Activated naive CD4-positive, alpha-beta T cell (primary cell): ENCODE measurements at places on chromosomes 3 and 15.

DNA sequence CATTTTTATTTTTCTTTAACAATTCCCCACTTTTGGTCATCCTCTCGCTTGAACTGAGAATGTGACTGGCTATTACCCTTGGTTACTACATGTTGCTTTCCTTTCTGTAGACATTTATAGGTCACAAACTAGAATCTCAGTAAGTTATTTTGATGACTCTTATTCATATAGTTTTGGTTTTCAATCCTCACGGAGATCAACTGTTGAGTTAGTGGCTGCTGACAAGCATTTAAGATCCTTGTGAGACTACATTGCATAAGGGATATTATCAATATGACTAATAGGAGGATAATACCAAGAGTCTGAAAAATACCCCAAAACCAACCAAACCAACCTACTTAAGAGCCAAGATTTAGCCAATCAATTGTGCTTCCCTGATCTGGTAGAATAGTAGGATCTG is 16.3 kb downstream of the CCR3 start:
- no peak for DNase-seq

DNA sequence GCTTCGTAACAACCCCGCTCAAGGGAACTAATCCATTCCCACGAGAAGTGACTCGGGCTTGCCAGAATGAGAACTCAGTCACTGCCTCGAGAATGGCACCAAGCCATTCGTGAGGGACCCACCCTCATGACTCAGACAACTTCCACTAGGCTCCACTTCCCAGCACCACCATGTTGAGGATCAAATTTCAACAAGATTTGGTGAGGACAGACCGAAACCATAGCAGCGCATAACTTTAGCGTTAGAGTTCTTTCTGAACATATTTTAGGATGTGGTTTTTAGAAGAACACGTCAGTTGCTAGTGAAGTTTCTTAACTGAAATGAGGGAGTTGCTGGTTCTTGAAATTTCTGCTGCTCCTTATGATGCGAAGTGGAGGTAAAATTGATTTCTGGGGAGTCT is 13.5 kb downstream of the PTPRG start:
- no peak for DNase-seq

DNA sequence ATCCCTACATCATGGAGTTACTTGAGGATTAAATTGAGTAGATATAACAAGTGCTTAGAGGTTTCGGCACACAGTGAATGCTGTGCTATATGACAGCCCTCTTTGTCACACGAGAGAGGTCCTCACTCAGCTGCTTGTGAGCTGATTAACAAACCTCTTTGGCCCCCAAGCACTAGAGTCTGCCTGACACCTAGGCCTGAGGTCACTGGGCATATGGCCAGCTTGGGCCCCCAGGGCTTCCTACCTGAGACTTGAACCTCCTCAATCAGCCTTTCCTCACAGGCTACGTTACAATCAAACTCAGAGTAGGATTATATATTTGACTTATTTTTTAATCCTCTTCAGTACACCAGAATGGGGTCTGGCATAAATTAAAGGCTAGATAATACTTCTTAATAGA is 88.8 kb downstream of the WDR72 start:
- DNase-seq = no peak

- DNase-seq = no peak
Measured at GRCh38 chr3:159950156-159950898, 38.3 kb upstream of the IL12A start.

DNA sequence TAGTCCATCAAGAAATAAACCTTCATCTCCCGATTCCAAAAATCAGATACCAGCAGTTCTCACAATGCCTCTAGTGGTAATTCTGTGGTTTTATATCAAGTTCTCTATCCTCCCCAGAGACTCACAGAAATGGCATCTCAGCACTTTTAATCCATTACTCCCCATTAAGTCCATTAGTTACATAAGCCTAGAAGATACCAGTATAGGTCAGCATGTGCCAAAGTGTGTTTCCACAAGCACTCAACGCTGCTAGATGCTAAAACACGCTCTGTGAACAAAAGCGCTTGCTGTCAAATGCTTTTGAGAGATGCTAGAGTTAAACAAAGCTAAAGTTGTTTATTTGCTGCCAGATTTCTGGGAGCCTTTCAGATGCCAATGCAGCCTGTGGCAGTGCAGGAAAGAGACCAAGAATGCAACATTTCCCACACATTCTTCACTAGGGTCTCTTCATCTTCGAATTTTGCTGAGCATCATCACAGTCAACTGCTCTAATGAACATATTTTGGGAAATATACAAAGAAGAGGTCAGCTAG is 918.8 kb upstream of the CFAP20DC start:
- no peak for DNase-seq

GRCh38 chr3:49724586-49724985 is 835 bp upstream of the GMPPB start:
- DNase-seq = no peak

- DNase-seq = no peak
Measured at GRCh38 chr15:67180035-67180434, 74.4 kb downstream of the AAGAB start.
